Left forelimb (tissue), 1 donor: ENCODE measurements at places on chromosomes 5 and 9.

GRCh38 chr5:3604501-3604900 lies 8.9 kb downstream of the IRX1 start:
- DNase-seq = no peak

DNA sequence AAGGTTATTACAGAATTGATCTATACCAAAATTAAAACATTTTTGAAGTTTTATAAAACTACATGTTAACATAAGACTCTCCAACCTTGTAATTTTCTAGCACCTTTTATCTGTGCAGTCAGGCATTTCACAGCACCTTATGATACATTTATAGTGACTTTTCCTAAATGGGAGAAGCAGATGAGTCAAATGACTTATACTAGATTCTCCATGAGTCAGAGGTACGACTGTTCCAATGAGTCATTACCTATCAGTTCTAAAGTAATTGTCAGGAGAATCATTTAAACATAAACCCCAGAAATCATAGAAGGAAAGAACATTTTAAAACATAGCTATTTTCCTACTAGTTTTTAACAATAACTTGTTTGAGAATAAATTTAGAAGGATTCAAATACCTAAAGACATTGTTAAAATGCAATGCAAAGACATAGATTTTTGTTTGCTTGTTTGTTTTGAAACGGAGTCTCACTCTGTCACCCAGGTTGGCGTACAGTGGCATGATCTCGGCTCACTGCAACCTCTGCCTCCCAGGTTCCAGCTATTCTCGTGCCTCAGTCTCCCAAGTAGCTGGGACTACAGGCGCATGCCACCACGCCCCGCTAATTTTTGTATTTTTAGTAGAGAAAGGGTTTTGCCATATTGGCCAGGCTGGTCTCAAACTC lies 34.7 kb upstream of the DMXL1 start:
- DNase-seq = no peak

GRCh38 chr5:146025114-146025680 lies 80.2 kb downstream of the PLAC8L1 start:
- no peak for DNase-seq

DNA sequence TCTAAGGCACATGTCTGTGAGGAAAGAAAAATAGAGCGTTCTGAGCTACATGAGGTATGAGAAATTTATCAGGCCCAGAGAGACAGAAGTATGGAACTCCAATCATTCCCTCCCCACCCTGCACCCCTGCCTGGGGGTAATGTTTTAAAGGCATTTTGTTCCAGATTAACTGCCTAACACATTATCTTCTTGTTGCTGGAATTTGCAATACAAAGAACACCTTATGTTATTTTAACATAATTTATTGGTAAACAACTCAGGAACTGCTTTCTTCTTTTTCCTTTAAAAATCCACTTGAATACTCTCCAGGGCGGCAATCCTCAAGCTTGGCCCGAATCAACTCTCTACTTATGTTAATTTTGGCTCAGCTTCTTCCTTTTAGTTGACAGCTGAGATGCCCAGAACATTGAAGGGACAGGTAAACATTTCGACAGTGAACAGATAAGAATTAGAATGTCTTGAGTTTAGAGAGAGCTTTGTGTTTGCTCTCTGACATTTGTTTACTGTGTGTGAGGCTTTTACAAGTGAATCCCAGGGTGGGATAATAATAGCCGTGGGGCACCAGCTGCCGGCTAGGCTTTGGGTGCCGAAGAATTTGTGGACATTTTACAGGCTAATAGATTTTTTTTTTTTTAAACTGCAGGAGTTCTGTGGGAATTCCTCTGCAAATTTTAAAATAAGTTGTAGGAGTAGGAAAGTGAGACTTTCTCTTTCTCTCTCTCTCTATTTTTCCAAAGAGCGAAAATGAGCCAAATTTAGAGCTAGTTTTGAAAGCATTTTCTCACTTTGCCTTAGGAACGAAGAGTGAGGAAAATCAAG lies 96.4 kb upstream of the TAF11L2 start:
- DNase-seq = no peak

- DNase-seq = no peak
Observed at GRCh38 chr9:33159777-33160127, 7.4 kb downstream of the B4GALT1 start.

DNA sequence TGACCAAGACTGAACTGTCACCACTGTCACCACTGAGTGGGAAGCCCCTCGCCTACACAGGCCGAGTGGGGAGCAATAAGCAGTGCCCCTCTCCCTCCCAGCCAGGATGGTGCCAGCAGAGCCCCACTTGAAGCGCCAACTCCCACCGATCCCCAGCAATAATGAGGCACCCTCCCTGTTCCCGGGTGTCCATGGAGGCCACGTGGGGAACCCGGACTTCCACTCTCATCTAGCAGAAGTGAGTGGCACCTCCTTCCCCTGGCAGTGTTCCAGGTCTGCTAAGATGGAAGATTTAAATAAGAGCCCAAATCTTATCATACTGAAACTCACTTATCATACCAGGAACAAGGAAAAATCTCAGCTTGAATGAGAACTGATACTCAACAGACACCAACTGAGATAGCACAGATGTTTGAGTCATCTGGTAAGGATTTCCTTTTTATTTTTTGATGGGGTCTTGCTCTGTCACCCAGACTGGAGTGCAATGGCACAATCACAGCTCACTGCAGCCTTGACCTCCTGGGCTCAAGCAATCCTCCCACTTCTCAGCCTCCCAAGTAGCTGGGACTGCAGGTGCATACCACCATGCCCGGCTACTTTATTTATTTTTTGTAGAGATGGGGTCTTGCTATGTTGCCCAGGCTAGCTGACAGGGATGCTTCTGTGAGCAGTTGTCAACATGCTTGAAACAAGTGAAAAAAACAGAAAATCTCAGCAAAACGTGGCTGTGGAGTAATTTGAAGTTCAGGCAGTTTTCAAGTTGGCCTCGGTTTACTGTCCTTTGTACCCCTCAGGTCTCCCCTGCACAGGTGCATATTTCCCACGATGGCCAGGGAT lies 29.6 kb upstream of the ASS1 start:
- DNase-seq = no peak

DNA sequence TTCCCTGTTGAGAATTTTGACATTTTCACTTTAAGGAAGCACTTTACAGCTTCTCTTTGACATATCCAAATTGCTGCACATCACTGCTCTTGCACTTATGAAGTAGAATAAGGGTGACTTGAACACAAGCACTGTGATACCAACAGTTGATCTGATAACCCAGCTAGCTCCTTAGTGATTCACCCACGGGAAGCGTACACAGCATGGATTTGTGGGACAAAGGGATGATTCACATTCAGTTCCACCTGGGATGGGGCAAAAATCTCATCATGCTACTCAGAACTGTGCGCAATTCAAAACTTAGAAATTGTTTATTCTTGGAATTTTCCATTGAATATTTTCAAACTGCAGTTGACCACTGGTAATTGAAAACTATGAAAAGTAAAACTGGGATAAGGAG lies 1565.5 kb upstream of the CDH9 start:
- DNase-seq = no peak

DNA sequence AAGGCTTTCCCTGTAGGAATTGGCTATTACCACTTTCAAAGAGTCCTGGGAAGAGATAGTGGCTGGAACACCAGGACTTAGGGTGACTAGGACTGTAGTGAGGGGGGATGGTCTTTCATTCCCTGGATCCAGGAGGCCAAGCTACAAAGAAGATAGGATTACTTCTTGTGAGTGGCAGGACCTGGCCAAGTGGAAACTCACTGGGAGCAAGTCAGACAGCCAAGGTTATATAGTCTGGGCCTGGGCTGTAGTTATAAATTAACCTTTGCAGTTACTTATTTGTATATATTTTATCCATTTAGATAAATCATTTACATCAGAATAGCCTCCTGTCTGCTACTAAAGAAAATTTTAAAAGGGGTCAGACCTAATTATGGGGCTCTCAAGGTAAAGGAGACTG lies 124.3 kb downstream of the TLR4 start:
- DNase-seq = no peak

GRCh38 chr5:10634050-10634449 lies 70.2 kb downstream of the ANKRD33B start:
- DNase-seq = no peak

DNA sequence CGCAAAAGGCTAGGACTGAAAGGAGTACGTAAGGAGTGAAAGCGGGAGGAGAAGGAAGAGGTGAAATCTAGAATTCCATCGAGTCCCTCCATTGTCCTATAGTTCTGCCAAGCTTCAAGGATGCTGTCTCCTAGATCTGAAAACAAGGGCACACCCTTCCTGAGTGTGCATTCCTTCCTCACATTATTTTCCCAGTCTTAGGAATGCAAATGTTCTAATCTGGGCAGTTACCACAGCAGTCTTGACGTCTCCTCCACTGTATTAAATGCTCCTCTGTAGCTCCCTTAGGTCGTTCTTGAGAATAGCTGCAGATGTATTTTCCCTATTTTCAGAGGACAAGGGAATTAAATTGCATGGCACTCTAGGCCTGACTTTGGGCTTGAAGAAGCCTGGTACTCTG lies 127.6 kb downstream of the SLIT3 start:
- DNase-seq = no peak

GRCh38 chr5:56819060-56819881 lies 3.9 kb downstream of the MAP3K1 start:
- DNase-seq = no peak

- DNase-seq = no peak
Observed at GRCh38 chr9:108072740-108073139, 583.2 kb upstream of the KLF4 start.

DNA sequence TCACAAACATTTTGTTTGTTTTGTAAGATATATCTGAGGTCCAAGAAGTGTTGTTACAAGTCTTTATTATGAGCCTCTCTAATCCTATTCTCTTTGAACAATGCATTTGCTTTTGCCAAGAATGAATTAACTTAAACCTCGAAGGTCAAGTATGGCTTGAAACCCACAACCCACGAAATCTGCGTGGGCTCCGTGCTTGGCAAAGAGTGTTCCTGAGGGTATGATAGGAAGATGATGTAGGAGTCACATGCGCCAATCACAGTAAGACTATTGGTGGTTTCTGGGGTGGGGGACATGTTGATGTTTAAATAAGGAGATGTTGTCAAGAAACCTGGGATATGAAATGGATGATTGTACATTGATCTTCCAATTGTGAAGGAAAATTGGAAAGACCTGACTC lies 330.8 kb upstream of the RFX3 start:
- DNase-seq = no peak

GRCh38 chr9:111959468-111960359 lies 63.1 kb downstream of the UGCG start:
- no peak for DNase-seq

DNA sequence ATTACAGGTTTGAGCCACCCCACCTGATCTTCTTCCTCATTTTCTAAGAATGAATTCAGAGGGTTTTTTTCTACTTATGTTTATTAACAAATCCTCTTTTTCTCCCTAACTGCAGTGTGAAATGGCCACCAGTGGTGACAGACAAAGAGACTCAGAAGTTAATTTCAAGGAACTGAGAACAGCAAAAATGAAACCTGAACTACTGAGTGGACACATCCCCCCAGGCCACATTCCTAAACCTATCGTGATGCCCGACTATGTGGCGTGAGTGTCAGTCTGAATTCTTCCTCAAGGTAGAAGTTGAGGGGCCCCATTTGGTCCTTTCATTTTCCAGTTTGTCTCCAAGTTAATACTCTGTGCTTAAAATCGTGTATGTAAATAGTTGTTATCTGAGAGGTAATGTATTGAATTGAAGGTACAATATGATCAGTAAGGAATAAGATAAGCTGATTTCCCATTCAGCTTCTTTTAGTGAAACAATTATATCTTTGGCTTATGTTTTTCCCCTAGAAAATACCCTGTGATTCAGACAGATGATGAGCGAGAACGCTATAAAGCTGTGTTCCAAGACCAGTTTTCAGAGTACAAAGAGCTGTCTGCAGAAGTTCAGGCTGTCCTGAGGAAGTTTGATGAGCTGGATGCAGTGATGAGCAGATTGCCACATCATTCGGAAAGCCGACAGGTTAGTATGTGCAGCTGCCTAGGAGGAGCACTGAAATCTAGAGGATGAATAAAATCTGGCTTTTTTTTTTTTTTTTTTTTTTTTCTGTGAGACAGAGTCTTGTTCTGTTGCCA lies 17.7 kb downstream of the MARVELD2 start:
- no peak for DNase-seq
